ENCODE measurements at places on chromosomes 3 and 15. TPM values are rescaled to one million over a fixed set of nuclear protein-coding genes. Genes with fewer than 3 reads are reported as not detected.

TM4SF4 gene
- 0.46 TPM for total RNA-seq

ANKUB1 gene
- not detected for total RNA-seq

CLDN11 gene
- 1.9 TPM for total RNA-seq

KCNH8 gene
- not detected for total RNA-seq

STAC gene
- 18.8 TPM for total RNA-seq

CFAP20DC gene
- total RNA-seq = 4.0 TPM

TF gene
- 9.5 TPM for total RNA-seq

LMAN1L gene
- total RNA-seq = not detected

EEFSEC gene
- 15.4 TPM for total RNA-seq

GATA2 gene
- total RNA-seq = 74.6 TPM

SPSB4 gene
- 0.05 TPM for total RNA-seq

MUC20 gene
- total RNA-seq = not detected

SLC25A26 gene
- total RNA-seq = 13.2 TPM

CILP gene
- total RNA-seq = 0.08 TPM

C3orf80 gene
- 0.05 TPM for total RNA-seq

TMEM158 gene
- 7.3 TPM for total RNA-seq

SST gene
- total RNA-seq = not detected

FGF7 gene
- not detected for total RNA-seq

GRCh38 chr3:55331524-55331923, 155.6 kb downstream of the WNT5A start:
- no peak for DNase-seq

- no peak for DNase-seq
Observed at GRCh38 chr3:38575279-38575843, 74.1 kb downstream of the SCN5A start.

DNA sequence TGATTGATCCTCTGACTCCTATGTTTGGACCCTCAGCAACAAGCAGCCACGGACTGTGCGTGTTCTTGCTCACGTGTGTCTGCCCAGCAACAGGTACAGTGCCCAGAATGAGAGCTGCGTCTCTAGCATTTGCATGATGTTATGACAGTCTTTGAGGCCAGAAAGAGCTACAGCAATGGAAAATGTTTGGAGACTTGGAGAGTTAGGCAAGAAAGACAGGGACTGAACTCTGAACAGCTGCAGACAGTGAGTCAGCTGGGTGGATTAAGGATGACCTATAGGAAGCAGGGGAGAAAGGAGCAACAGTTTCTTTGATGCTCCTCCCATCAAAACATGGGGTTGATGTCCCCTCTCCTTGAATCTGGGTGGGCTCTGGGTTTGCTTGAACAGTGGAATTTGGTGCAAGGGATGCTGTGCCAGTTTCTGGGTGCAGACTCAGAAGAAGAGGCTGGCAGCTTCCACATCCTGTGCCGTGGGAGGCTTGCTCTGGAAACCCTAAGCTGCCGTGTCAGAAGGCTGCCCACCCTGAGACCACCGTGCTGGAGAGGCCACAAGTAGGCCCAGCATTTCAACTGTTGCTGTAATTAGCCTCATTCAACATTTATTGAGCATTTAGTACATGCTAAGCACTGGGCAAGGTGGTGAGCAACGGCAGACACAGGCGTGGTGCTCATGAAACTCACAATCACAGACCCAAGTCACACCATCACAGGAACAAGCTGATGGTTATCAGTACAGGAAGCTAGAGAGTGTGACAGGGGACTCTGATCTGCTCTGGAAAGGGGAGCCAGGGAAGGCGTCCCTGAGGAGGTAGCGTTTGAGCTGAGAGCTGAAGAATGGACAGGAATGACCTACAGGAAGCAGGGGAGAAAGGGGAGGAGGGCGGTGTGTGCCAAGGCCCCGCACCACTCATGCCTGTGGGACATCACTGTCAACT, 21.7 kb downstream of the CCR9 start:
- no peak for DNase-seq

- DNase-seq = no peak
Observed at GRCh38 chr3:156792945-156793344, 33.2 kb upstream of the LEKR1 start.

DNA sequence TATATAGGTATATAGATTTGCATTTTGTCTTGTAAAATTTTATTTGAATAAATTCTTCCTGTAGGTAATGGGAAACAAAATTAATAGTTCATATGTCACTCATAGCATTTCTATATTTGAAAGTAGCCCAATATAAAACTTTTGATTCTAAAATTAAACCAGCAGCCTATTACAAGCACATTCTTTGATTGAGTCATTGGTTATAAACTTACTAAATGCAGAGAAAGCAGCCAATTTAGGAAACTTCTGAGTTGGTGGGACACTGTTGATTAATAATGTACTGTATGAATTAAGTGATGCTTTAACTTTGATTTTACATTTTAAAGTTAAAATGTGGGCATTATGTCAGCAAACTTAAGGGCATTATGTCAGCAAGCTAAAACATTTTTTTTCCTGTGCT, 34.5 kb downstream of the NR1D2 start:
- DNase-seq = no peak

- no peak for DNase-seq
Observed at GRCh38 chr3:79140708-79141107, 627.1 kb downstream of the ROBO1 start.

DNA sequence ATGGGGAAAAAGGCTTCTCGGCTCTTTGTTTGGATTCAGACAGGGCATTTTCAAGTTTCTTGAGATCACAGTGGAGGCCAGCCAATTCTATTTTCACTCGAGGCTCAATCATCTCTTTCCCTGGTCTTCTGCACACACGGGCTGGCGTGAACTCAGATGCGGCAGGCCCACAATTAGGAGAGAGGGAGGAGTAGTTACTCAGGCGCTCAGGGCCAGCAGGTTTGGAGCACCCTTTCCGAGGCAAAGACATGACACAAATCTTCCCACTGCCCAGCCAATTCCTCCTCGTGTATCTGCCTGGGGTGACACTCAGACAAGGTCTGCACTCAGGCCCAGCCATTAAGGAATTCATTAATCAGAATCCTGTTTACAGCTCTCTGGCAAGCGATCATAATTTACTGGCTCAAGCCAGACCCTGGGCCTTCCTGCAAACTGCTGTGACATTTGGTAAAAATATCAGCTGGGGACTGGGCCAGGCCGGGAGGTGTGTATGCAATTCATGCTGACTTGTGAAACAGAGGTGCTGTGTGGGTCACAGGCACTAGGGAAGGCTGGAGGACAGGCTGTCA, 68.1 kb upstream of the TLE3 start:
- no peak for DNase-seq

DNA sequence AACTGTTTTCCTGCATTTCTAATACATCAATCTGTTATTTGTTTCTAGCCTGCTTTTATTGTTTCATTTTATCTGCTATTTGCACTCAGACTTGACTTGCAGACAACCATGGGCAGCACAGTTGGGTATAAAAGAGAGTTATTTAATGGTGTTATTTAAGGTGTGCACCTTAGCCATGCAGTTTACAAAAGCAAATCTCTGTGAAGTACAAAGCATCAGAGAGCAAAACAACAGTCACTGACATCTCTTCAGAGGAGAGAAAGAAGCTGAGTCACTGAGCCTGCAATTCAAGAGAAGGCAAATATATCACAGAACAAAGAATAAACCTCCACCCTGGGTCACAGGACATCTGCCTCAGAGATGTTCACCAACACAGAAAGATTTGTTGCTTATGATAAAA, 255.9 kb upstream of the ICE2 start:
- no peak for DNase-seq

DNA sequence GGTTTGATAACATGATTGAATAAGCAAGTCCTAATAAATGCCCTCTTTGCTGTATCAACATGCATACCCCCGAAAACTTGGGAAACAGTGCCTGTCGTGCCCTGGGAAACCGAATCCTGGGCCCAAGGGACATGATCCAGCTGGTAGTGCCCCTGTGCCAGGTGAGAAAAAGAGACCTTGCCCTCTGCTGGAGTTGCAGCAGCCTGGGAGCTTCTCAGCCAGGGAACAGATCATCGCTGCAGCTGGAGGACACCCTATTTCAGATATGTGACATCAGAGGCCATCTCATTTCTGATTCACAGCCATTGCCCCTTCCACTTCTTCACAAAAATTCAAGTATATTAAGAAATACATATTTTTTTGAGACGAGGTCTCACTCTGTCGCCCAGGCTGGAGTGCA, 32.3 kb downstream of the STOML1 start:
- DNase-seq = no peak

- no peak for DNase-seq
Observed at GRCh38 chr3:123480428-123480827, 31.5 kb upstream of the ADCY5 start.

GRCh38 chr3:62493109-62493801, 119.9 kb upstream of the FEZF2 start:
- DNase-seq = no peak

DNA sequence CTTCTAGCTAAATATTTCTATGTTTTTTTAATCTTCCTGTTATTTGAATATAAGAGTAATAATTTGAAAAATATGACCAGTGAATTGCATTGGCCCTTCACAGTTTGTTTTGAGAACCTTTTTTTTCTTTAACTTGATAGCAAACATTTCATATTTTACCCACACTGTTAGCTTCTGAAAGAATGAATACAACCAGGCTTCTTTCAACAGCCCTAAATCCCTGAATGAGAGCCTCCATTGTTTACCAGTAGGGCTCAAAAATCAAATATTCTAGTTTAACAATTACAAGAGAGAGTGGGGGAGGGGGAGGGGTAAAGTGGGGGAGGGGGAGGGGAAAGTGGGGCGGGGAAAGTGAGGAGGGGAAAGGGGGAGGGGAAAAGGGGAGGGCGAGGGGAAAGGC, 14.5 kb upstream of the TOP2B start:
- no peak for DNase-seq

GRCh38 chr3:159643406-159643805, 345.2 kb upstream of the IL12A start:
- no peak for DNase-seq

DNA sequence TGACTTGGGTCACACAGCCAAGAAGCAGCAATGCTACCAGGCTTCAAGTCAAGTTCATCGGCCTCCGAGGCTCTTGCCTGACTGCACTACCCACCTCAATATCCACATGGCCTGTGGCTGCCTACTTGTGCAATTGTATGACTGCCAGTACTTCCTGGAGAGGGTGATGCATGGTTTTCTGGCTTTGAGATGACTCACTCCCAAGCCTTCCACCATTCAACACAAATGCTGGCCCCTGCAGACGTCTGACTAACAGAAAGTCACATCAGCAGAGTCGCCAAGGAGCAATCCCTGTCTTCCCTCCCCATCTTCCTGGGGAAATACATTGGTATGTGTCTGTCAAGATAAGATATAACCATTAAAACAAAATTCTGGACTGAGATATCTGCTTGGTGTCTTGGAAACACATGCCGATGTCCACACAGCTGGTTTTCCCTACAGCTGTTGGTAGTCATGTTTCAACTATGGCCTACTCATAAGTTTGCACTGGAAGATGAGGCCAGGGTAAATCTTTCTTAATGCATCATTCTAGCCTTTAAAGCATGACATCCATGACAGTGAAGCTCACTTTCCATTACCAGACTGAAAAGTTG, 79.6 kb upstream of the SPATA12 start:
- DNase-seq = no peak

DNA sequence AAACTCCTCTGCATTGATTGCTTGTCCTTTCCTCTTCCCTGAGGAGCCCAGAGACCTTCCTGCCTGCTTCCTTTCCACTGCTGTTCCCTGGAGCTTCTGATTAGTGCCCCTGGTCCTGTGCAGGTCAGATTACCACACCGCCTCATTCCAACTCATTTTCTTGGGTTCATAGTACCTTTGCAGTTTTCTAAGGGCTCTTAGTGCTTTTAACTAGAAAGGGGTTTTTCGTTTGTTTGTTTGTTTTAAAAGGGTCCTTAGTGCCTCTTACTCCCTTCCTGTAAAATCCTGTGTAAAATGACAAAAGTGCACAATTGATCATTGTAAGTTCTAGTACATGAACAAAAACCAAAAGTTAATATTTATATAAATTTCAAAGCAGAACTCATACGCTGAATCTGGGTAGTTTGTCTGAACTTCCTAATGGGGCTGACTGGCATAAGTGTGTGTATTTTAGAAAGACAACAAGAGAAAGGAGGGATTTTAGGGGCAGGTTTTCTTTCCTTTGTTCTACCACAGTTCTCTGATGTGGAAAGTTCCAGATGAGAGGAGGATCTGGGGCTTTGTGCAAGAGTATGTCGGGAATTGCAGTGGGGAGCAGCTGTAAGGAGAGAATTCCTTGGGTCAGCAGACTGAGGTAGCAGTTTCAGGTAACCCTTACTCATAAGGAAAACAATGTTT, 30.6 kb downstream of the SNRK start:
- no peak for DNase-seq

DNA sequence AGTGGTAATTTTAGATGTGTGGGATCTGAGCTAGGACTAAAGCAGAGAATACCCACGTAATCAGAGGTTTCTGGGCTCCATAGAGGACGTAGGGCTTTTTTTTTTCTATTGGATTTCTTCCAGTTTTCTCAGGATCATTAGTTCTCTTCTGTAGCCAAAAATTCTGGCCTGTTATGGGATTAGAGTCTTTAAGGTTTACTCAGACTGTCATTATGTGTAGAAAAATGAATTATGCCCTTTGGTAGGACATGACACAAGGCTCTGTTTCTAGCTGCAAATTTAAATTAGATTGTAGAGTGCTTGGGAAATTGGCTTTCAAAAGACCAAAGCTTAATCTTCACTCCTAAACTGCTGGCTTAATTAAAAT, 1.9 kb downstream of the SETD5 start:
- DNase-seq = no peak

DNA sequence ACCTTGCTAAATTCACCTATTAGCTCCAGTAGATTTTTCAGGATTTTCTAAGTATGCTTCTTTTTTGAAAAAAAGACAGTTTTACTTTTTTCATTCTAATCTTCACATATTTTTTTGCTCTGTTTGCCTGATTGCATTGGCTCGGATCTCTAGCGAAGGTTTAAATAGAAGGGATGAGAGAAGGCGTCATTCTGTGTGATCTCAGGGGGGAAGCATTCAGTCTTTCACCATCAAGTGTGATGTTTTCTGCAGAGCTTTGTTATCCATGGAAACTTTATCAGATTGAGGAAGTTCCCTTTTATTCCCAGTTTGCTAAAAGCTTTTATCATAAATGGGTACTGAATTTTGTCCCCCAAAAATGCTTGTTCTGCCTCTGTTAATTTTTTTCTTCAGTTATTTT, 120.3 kb downstream of the LRRK1 start:
- no peak for DNase-seq

GRCh38 chr15:76340803-76341365, 4.3 kb downstream of the ISL2 start:
- DNase-seq = no peak

GRCh38 chr3:139794469-139795265, 116.9 kb upstream of the NMNAT3 start:
- no peak for DNase-seq

DNA sequence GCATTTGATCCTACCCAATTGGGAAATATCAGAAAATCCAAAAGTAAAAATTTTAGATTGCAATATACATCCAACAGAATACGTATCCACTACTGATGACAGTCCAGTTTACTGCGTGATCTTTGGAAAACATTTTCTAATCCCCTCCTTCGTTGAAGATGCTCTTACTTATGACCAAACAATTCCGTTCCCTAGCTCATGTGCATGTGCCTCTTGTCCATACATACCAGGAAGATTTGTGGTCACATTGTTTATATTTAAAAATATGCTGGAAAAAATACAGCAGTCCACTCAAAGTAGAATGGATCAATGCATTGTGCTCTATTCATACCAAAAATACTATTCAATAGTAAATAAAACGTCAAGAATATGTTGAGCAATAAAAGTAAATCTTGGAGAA, 135.3 kb downstream of the CHL1 start:
- DNase-seq = no peak

- no peak for DNase-seq
Observed at GRCh38 chr15:68407886-68408881, 23.8 kb downstream of the ITGA11 start.

Data from Panc1 (cell line).